ENCODE measurements at places on chromosomes 12 and 14.

DNA sequence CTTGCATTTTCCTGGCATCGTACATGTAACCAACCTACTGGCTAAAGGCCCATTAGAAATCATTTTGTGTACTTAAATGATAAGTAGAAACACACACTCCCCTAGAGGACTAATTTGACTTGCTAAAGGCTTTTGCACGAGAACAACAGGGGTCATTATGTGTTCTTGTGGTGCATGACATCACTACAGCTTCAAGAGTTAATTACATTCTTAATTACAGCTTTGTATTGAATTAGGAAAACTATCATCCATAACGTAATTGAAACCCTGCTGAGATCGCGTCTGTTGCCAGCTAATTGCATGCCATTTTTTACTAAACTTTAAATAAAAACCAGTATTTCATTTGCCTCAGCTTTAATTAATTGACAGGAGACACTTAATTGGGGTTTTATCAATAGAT is 51.4 kb downstream of the TMEM132C start:
- DNase-seq = no peak

DNA sequence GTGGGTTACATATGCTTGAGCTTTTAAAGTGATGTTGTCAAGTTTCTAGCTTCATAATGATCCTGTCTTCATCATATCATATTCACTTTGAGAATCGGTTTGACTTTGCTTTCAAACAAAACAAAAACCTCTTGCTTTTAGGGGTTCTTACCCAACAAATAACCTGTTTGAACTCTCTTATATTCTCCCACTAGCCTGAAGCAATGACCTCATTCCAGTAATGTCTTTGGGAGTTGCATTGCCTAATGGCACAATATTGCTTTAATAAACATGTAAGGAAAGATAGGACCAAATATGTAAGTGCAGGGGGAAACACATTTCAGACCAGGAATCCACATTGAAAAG is 27.7 kb downstream of the WBP11 start:
- no peak for DNase-seq

GRCh38 chr14:74904635-74905503 is 18.2 kb downstream of the RPS6KL1 start:
- DNase-seq = no peak

- DNase-seq = no peak
Measured at GRCh38 chr14:94638961-94639817, 27.0 kb downstream of the SERPINA3 start.

DNA sequence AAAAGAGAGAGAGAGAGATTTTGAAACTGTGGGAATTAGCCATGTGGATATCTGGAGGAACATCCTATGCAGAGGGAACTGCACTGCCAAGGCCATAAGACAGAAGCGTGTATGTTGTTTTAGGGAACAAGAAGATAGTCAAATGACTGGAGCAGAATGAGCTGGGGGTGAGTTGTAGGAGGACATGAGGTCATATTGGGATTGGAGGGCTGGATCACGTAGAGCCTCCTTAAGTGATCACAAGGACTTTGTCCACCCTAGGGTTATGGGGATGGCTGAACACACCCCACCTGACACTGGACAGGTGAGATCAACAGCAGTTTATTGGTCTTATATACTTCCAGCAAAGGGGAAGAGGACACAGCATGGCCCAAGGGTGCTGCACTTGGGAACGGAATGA is 8.2 kb upstream of the CGRRF1 start:
- DNase-seq = no peak

Data from CD4-positive, alpha-beta T cell treated with Interleukin-21 for 1 hour (primary cell).